Endodermal cell (in vitro differentiated cells): ENCODE measurements at places on chromosomes 2 and 18.

DNA sequence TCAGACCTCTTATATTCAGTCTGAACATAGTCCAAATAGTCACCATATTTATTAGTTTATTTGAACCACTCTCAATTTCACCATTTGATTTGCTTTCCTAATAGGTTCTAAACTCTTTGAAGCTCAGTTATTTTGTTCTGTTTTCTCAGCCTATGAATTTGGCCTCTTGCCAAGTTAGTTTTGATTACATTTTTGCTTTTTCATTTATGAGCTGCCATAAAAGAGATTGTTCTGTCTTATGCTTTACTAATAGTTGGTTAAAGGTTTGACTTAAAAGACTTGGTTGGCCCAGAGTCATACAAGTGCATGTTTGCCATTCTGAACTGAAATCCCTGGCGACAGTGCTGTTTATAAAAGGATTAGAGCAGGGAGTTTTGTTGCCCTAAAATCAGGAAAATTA, 85.9 kb upstream of the RANBP2 start:
- DNase-seq: no peak

GRCh38 chr2:50388324-50388723, 643.6 kb downstream of the NRXN1 start:
- no peak for DNase-seq

DNA sequence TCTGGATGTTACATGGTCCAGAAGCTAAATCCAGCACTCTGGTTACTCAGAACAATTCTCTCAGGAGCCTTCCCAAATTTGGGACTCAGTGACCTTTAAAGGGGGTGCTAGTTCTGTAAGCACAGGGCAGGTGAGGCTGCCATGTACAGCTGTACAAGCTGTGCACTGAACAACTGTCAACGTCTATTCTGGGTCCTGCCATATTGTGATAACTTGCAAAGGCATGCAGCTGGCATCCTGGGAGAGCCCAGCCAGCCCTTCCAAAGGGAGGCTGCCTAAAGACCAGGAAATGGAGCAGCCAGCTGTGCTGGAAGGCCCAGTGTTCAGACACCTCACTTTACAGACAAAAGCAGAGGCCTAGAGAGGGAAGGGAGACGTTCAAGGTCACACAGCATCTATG, 204.8 kb downstream of the KLHL29 start:
- DNase-seq: no peak

- DNase-seq: no peak
Measured at GRCh38 chr2:104851291-104852089, 2.4 kb upstream of the POU3F3 start.

DNA sequence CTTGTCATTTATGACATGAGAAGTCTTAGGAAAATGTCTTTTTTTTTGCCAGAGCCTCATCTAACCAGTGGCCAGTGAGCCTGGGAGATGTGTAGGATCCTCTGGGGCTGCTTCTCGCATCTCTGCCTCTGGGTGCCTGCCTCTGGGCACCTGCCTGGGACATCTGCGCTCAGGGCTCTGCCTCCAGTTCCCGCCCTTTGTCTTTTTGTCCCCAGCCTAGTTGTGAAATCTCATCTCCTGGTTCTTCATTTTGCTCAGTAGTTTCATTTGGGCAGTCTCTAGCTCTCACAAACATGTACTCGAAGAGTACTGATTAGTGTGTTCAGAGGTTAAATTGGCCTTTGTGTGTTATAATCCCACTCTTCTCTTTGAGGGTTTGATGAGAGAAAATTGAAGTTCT, 92.0 kb downstream of the LTBP1 start:
- DNase-seq: no peak

DNA sequence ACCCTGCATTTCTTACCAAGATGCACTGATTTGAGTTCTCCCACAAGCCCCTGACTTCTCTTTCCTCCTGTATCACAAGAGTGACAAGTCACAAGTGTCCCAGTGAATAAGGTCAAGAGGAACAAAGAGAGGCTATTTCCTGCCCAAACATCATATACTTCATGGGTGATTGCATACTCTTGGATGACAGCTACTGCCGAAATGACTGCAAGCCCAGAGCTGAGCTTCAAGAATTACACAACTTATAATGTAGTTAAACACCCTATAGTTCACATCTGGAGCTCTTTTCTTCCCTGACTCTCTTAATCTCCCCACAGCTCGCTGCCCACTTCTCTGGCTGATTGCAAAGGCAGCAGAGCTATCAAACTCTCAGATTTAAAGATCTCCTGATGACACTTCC, 289.7 kb upstream of the PARD3B start:
- no peak for DNase-seq

DNA sequence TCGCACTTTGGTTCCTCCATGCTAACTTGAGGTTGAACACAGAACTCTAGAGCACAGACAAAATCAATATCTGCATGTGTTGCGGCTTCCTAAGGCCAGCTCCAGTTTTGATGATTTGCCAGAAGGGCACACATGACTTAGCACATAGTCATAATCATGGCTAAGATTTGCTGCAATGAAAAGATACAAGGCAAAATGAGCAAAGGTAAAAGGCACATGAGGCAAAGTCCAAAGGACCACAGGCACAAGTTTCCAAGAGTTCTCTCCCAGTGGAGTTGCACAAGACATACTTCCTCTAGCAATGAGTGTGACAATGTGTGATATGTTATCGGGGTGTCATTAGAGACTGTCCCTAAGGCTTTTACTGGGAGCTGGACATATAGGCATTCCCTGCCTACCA, 24.2 kb upstream of the CXXC1 start:
- no peak for DNase-seq

DNA sequence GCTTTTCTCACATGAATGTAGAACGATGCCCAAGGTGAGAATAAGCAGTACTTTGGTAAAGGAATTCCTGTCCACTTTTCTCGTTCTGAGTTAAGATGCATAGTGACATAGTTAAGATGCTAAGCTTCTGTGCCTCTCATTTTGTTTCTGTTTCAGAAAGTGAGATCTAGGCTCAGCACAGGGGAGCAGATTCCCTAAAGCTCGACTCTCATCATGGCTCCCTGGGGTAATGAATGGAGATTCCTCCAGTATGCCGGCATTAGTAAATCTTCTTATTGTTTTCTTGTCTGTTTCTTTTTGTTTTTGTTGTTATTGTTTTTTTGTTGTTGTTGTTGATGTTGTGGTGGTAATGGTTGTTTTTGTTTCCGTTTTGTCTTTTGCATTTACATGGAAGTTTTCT, 225.4 kb downstream of the LRRTM4 start:
- DNase-seq: no peak

GRCh38 chr2:151670846-151671597, 63.3 kb downstream of the NEB start:
- no peak for DNase-seq

DNA sequence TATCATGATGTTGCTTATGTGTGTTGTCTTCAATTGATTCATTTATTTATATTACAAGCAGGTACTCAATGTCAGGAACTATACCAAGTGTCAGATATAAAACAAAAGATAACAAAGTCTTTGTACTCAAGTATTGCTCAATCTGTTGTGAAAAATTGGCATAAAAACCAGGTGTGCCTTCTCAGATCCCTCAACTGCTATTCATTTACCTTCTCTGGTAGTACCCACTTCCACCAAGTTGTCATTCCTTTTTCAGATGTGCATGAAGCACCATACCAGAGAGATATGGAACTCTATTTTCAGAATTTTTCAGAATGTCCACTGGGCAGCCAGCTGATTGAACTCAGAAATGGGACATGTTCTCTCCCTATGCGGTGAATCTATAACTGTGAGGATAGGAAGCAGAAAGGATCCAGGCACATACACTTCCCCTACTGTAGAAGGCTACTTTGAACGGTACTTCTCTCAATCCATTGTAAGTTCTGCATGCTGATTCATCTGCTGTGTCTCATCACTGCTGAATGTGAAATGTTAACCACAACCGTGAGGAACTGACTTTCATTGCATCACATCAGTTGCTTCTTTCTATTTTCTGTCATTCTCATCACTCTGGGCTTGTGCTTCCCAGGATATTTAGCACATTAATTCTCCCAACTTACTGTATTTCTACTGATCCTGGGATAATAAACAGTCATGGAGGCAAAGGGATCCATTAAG, 1621.3 kb downstream of the SUCLG1 start:
- DNase-seq: no peak

DNA sequence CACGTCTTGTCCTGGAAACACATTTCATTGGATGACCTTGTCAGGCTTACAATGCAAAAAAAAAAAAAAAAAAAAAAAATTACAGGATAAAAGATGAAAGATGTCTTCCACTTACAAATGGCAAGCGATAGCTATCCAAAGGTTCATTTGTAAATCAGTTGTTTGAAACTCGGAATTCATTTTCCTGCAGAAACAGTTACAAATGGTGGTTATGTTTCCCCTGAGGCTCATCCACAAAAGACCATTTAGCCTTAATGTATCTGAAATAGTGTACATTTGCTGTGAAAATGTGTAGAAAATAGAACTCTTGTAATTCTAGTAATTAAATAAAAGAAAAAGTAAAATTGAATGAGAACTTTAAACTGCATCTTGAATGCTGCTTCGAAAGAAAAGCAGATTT, 25.9 kb downstream of the DPP10 start:
- no peak for DNase-seq

DNA sequence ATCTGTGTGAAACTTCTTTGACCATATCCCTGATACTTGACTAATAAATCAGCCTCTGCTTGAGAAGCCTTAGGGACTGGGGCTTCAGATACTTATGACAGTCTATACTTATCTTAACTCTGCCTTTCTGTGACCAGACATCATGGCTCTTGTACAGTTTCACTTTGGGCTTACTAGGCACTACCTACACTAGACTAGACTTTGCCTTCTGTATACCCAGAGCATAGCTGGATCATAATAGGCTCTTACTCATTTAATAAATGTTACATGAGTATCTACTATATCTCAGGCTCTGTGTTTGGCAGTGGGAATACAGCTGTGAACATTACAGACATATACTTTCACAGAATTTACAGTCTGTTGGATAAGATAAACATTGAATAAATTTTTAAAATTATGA, 9.0 kb downstream of the UGP2 start:
- DNase-seq: no peak

DNA sequence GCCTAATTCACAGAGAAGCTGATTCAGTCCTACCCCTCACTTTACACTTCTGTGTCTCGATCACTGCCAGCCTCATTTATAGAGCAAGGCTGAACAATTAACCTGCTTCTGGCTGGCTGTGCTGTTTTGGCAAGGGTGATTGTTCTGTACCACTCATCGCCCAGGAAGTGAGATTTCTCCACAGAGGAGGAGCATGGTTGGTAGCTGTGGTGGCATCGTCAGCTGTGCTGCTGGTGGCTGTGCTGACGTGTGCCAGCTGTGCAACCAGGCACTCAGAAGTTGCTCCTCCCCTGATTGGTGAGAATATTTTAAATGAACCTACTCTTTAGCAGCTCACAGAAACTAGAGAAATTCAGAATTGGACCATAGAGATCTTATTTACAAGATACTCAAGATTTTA, 158.3 kb downstream of the EML6 start:
- DNase-seq: no peak

DNA sequence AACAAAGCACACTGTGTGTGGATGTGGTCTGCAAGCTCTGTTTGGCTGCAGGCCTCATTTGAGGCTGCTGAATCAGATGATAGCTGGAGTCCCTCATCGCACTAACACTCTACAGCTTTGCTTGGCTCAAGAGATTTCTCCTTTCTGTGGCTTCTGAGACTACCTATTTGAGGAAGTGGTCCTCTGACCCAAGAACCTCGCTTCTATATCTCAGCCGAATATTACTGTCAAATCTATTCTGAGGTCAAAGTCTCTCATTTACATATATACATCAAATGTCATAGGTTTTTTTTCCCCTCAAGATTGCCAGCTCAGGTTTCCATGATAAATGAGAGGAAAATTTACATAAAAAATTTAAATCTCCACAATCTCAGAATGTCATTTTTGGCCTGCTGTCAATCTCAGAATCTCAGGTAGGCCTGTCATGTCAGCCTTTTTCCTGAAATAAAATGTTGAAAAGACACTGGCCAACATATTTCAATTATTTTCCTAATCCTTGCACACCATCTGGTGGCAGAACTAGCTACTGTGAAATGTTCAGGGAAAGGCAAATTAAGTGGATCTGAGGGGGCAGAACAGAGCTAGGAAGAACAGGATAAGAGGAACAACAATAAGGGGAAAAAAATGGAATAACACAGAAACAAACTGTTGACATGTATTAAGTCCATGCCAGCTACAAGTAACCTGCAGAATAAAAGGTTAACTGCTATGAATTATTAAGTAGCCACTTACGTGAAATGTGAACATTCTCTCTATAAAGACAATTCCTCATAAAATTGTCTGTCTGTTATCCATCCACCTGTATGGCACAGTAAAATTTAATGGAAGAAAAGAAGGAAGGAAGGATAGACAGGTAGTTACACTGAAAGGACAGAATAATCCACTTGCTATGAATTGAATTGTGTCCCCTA, 39.3 kb downstream of the AP1S3 start:
- no peak for DNase-seq

DNA sequence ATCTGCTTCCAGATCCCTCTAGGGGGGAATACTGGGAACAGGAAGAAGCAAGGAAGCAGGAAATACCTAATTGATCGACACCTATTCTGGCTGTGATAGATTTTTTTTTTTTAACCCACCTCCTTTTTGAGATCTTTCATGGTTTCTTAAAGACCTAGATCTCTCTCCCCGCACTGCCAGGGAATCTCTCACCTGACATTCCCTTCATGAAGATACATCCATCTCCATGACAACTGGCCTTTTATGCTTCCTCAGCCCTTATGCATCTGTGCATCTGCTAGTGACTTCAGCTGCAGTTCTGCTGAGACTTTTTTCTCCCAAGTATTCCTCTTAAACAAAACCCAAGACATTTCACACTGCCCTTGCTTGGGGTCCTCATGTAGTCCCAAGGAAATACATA, 21.1 kb upstream of the CPO start:
- DNase-seq: peak; percentile 57
